Hematopoietic multipotent progenitor cell treated with erythropoietin and hydrocortisone succinate and interleukin-3 and kit ligand, for 8 days (in vitro differentiated cells): ENCODE measurements at places on chromosomes 4 and X.
A peak's percentile ranks its signal among the peaks of the same experiment; 100 is the strongest.

DNA sequence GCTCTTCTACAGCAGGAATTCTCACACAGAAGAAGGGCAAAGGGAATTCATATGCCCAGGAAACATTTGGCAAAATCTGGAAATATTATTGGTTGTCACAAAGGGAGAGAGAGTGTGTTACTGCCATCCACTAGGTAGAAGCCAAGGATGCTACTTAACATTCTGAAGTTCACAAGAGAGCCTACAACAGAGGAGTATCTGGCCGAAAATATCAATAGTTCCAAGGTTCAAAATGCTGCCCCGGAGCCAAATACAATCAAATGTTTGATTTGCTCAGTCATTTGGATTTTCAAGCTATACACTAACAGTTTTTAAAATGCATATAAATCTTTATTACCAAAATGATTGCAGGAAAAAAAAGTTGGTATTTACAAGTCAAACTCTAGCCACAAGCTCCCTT, 18.8 kb downstream of the OTUD4 start:
- no peak for DNase-seq

- DNase-seq = no peak
Observed at GRCh38 chr4:67714248-67714583, 13.3 kb upstream of the UBA6 start.

DNA sequence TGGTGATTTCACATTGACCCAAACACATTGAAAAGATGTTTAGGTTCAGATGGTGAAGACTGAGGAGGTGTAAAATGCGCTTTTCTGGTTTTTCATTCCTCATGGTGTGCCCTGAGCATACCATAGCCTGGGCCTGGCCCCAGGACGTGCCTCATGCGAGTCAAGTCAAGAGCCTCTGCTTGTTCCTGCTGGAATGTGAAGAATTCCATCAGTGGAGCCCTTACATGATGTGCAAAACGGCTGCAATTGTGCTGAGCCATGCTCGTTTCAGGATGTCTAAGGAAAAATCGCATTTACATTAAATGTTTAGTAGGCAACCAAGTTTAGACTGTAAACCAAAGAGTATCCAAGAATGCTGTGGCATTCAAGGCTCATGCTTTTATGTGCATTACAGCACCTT, 34.9 kb downstream of the GYG2 start:
- no peak for DNase-seq

DNA sequence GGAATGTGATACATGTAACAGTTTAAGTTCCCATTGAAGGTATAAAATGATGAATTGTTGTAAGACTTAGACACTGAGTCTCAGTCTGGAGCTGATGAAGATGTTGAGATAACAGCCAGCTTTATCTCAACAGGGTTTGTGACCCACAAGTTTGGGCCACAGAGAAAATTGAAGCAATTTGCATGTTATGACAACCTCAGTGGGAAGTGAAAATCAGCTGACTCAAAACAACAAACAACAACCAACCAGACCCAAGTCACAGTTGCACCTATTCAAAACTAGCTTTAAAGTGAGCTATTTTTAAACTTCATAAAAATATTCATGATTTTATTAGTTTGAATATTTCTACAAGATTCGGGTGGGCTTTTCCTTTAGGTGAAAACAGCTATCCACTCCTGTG, 8.0 kb downstream of the SFRP2 start:
- DNase-seq = no peak

DNA sequence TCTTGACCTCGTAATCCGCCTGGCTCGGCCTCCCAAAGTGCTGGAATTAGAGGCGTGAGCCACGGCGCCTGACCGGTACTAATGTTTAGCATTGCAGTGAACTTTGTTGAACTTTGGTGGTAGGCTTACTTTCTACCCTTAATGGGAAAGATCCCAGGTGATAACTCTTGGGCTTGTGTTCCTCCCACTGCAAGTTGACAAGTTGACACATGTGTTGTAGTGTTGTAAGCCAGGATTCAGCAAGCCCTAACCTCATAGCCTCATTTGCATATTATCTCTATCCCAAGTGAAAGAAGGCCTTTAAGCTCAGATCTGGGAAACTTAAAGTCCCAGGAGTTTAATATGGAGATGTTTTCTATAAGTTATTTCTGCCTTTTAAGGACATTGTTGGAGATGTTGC, 80.0 kb upstream of the CLCN4 start:
- DNase-seq = no peak

GRCh38 chrX:30888526-30889146, 418 bp downstream of the TAB3 start:
- peak; percentile 13 for DNase-seq

GRCh38 chr4:7649741-7650531, 215.2 kb upstream of the PSAPL1 start:
- peak; percentile 37 for DNase-seq

DNA sequence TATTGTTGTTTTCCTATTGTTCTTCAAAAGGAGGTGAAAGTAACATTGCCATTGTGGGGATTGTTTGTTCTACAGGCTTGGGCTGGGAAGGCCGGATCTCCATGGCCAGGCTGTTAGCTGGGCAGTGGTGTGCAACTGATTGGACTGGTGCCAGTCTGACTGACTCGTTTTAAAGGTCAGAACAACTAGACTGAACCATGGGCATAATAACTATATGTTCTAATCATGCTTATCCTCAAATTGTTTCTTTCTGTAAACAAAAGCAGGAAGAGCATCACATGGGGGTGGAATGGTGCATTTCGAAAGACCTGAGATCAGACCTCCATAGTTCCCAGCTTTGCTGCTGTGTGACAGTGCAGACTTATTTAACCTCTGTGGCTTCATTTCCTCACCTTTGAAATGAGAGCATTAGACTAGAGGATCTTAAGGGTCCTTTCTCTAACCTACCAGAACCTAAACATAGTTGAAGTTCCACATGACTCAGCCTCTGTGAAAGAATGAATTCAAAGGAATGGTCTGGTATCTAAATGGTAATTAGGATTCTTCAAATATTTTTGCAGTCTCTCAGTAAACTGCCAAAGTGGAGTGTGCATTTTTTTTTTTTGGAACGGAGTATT, 66.7 kb upstream of the PGRMC2 start:
- DNase-seq = peak; percentile 56

- DNase-seq = no peak
Observed at GRCh38 chrX:128105659-128106058, 53.5 kb upstream of the ACTRT1 start.

- DNase-seq = no peak
Observed at GRCh38 chr4:26406346-26406975, 83.8 kb downstream of the CCKAR start.
